ENCODE measurements at places on chromosomes 16 and 17.

- peak; percentile 45 for DNase-seq
These were observed 139.4 kb downstream of the CCDC182 start for GRCh38 chr17:57605675-57606105.

- DNase-seq: peak; percentile 51
These were observed at the start of gene LGALS9 for GRCh38 chr17:27630607-27631410. LGALS9 (plus strand) TSS chr17:27631188; CDS start chr17:27631266, 78 bp downstream.

DNA sequence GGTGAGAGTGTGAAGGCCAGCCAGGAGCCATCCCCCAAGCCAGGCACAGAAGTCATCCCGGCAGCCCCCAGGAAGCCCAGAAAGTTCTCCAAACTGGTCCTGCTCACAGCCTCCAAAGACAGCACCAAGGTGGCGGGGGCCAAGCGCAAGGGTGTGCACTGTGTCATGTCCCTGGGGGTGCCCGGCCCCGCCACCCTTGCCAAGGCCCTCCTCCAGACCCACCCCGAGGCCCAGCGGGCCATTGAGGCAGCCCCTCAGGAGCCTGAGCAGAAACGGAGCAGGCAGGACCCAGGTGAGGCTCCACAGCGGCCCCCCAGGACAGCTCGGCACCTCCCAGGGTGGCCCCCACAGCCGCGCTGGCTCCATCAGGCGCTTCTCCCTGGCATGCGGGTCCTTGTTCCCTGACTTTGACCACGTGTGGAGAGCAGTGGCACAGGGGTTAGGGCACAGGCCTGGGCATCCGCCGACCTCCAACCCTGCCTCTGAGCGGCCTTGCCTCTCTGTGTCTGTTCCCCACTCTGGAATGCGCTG, 13.5 kb downstream of the FLYWCH2 start:
- DNase-seq: no peak

DNA sequence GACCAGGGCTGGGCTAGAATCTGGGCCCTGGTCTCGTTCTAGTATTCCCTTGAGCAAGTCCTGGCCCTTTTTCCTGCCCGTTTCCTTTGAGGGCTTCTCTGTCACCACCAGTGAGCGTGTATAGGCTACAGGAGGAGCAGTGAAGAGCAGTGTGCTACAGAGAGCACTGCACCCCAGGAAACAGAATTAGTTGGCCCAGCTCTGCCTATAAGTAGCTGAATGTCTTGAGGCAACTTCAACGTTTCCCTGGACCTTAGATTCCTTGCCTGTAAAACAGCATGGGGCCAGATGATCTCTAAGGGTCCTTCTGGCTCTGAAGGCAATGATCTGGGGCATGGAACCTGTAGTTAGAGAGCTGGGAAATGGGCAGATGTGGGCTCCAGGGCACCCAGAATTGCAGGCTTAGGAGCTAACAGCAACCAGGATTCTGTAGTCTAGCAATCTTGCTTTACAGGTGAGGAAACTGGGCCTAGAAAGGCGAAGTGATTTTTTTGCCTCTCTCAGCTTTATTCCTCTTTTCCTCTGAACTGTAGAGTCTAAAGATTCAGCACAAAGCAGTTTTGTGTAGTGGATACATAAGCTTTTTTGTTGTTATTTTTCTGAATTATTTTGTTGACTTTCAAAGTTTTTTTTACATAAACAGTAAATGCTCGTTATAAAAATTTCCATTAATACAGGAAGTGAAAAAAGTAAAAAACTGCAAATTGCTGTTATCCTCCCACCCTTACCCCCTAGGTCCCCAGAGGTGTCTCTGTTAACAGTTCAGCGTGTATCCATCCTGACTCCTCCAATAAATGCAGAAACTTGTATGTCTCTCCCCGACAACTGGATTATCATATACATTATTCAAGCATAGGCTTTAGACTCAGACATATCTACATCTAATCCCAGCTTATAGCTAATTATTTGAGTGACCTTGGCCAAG, 1.7 kb upstream of the MYL4 start:
- DNase-seq: no peak

GRCh38 chr17:29560316-29560715, 6.5 kb downstream of the ABHD15 start:
- DNase-seq: no peak

All from AG10803 (cell line).